ENCODE measurements at places on chromosomes 4 and X.
A peak's percentile ranks its signal among the peaks of the same experiment; 100 is the strongest.

DNA sequence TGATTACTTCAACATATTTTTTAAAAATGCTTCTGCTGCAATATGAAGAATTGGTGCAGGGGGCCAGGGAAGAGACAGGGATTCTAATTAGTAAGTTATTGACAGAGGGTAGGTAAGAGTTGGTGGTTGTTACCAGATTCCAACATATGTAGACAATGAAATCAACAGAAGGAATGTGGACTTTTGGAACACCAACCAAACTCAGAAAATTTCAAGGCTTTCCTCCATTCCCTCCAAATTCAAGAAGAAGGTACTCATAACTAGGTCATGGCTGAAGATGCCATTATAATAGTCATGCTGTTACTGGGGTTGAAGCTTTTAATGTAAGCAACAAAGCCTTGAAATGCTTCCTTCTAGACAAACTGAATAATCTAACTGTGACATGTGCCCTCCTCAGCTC is 22.9 kb upstream of the CXCL13 start:
- DNase-seq = no peak

- no peak for DNase-seq
Observed at GRCh38 chr4:155543126-155543765, 123.4 kb upstream of the GUCY1A1 start.

DNA sequence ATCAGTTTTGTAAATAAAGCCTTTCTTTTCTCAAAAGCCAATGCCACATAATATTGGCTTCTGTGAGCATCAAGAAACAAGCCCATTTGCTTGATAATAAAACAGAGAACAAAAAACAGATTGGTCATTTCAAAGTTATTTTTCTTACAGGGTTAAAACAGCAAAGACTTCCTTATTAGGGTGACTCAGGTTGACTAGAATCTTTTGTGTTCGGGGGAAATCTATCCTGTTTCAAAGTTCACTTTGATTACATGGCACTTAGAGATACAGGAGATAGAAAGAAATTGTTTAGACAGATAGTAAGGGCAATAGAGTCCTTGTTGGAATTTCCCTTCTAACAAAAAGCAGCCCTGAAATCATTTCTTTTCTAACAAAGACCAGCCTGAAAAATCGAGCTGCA is 170.0 kb upstream of the GLRA2 start:
- no peak for DNase-seq

- DNase-seq = no peak
Observed at GRCh38 chr4:153220682-153221395, 16.6 kb downstream of the TRIM2 start.

- no peak for DNase-seq
Observed at GRCh38 chrX:23884427-23885024, 23.2 kb downstream of the APOO start.

DNA sequence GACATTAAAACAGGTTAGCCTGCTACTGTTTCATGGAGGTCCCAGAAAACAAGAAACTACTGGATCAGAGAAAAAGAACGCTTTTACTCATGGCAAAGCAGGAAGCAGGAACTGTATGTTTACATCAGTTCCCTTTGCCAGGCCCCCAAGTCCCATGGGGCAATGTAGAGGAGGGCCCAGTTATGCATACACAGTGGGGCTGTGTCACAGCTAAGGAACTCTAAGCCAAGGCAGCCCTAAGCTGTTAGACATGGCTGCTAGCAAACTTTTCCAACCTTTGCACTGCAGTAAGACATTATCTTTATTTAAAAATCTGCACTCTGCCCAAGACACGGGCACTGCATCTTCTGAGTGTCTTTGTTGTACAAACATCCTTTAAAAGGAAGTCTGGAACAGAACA is 975.8 kb downstream of the C4orf33 start:
- DNase-seq = no peak

DNA sequence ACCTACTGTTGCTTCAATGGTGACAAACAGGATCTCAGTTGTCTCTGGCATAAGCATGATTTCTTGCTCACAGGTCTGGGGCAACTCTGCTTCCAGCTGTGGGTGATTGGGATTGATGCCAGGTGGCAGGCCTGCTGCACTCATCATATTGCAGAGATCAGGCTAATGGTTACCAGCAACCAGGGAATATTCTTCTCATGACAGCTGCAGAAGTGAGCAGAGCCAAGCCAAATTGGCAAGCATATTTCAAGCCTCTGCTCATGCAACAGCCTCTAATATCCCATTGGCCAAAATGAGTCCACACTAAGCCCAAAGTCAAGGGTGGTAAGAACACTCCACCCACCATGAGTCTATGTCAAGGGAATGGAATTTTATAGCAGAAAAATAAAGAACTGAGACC is 26.7 kb upstream of the TBC1D19 start:
- peak; percentile 47 for DNase-seq

DNA sequence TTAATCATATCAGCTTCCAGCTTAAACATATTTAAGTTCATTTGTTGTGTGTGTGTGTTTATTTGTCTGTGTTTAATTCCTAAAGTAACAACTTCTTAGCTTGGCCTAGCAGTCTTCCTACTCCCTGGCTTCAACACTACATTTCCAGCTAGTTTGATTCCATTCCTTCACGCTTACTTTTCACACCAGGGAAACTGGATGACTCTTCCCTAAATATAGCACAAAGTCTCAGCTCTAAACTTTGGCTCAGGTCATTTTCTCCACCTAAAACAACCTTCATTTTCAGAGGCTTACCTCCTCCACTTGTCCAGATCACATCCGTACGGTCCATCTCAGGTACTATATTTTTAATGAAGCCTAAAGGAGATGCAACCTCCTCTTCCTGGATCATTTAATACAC is 94.4 kb downstream of the KCTD8 start:
- no peak for DNase-seq

GRCh38 chrX:155968791-155969190 is 28.7 kb upstream of the IL9R start:
- DNase-seq = no peak

DNA sequence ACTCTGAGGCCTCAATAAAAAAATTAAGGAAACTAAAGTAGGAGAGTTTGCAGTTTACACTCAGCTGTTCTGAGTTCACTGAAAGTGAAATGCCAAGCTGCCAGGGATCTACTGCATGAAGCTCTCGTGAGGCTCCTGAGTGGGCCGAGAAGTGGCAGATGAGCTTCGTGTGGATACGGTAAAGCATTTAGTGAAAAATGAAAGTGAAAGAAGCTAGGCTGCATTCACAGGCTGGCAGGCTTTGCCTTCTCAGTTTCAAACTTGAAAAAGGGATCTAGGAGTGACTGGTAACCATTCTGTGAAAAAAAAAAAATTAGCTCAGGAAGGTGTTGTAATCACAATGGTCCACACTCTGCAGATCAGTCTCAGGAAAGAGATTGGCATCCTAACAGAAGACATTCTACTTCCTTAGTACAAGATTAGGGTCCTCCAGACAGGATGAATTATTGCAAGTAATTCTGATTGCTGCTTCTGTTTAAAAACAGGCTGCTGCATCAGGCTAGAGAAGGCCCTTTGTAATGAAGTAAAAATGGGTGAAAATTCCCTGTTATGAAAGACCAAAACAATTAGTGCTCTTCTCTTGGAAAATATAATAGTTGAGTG is 679.9 kb downstream of the RPA4 start:
- peak; percentile 50 for DNase-seq

DNA sequence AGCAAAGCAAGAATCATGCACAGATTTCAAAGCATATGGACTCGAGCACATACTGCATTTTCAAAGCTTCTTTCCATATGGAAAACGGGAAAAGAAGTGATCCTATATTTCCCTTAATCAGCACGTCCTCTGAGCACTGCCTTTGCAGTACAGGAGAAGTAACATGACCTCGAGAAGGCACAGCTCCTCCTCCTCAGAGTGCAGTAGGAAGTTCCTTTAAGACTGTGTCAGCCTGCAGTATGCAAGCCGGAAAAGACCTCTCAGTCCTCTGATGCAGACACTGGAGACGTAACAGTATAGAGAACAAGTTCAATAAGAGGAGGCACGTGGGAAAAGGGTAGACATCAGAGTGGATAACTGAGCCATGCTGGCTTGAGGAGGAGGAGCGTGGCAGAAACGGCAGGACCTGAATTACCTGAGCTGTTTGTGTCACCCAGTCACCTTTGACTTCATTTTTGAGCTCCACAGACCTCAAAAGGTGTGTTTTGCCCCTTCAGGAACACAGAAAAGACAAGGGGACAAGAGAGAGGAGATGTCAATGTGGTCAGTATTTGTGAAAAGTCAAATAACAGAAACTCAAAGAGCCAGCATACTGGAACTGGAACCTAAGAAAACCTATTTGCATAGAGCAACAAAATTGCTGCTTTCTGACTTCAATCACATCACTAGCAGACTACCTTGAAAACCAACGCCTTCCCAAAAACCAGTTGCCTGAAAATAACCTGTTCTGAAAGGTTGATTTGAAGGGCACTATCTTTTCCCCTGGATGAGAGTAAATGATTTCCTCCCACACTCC is 20.8 kb downstream of the IRF2 start:
- DNase-seq = peak; percentile 63

- DNase-seq = no peak
Observed at GRCh38 chrX:41081821-41082220, 3.4 kb upstream of the USP9X start.

DNA sequence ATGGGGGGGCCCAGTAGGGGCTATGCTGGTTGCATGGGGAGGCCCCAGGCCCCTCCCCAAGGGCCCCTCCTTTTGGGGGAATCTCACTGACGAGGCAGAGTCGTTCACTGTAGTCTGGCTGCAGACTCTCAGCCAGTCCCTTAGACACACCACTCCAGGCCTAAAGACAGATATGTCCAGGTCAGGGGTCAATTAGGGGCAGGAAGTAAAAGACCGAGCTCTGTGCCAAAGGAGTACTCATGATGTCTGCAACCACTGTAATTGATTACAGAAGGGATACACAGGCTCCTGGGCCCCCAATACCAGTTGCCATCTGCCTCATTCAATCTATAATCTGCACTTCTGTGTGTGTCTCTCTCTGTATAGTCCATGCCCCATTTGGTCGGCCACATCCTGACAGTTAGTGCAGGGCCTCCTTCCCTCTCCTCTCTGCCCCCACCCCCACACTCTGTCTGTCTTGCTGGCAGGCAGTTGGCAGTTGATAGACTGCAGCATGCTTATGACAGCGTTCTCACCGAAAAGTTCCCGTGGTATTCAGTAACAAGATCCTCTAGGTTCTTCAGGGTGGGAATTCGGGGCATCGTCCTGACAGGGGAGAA is 1.3 kb upstream of the CXorf65 start:
- peak; percentile 42 for DNase-seq

GRCh38 chr4:8300832-8301231 is 31.3 kb downstream of the HTRA3 start:
- DNase-seq = no peak

DNA sequence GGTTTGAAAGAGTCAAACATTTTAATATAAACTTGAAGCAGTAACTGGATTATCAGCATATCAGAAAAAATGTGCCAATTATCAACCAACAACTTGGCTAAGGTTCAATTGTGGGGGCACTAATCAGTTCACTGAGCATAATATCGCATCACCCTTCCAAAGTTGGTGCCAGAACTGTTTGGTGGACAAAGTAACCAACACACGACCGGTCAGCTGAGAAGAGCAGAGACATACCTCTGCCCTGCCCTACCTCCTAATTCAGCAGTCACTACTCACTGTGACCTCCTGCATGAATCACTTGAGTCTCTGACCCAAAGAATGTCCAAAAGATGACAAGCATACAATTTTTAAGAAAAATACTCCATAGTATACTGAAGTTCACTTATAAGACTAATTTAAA is 53.2 kb downstream of the TSPAN5 start:
- no peak for DNase-seq

- no peak for DNase-seq
Observed at GRCh38 chrX:26032111-26032912, 105.8 kb upstream of the MAGEB18 start.

GRCh38 chrX:20128670-20129069 is 12.0 kb upstream of the MAP7D2 start:
- DNase-seq = peak; percentile 38

DNA sequence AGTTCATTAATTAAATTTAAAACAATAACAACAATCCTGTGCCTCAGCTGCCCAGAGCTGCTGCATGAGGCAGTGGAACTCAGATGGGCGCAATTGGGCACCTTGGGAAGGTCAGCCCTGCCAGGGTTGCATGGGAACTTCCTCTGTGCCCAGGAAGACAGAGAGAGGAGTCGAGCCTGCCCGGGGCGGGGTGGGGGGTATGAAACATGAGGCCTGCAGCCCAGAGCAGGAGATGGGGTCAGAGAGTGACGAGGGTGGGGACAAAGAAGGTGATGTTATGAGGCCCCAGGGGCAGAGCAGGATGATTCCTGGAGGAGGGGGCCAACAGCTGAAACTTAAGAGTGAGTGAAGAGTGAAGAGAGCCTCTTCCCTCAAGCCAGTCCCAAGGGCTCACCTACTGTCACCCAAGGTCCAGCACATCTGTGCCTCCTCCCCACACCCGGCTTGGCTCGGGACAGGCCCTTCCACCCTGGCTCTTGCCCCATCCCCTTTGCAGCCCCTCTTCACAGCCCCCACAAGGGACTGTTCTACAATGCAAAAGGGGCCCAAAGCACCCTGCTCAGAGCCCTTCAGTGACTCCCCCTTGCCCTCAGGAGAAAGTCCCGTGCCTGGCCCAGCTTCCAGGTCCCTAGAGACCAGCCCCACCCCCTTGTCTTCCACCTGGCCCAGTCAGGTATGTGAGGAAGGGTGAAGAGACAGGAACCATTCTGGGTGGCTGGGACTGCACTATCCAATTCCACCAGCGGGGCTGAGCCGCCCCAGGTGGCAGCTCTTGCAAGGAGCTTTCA is 31.4 kb downstream of the HMX1 start:
- no peak for DNase-seq

DNA sequence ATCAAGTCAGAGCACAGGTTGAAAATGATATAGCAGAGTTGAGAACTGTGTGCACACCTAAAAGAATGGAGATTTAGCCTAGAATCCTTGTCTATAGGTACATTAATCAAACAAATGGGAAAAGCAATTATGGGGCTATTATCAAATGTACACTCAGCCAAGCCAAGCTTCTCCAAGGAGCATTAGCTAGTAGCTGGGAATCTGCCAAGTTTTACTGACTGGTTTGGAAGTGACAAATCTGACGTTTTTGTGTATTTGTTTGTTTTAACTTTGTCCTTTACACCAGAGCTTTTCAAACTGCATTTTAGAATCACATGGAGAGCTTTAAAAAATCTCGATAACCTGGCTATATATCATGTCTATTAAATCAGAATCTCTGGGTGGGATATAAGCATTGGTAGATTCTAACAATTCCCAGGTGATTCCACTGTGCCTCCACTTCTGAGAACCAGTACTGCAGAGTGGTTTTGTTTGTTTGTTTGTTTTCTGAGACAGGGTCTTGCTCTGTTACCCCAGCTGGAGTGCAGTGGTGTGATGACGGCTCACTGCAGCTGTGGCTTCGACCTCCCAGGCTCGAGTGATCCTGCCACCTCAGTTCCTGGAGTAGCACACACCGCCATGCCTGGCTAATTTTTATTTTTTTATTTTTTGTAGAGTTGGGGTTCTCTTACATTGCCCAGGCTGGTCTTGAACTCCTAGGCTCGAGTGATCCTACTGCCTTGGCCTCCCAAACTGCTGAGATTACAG is 279.8 kb downstream of the UNC5C start:
- peak; percentile 70 for DNase-seq

- no peak for DNase-seq
Observed at GRCh38 chrX:69287095-69287494, 121.8 kb upstream of the PJA1 start.

Data from lung (tissue), 17 donors.